GM04504 (cell line): ENCODE measurements at places on chromosomes 4 and X.

DNA sequence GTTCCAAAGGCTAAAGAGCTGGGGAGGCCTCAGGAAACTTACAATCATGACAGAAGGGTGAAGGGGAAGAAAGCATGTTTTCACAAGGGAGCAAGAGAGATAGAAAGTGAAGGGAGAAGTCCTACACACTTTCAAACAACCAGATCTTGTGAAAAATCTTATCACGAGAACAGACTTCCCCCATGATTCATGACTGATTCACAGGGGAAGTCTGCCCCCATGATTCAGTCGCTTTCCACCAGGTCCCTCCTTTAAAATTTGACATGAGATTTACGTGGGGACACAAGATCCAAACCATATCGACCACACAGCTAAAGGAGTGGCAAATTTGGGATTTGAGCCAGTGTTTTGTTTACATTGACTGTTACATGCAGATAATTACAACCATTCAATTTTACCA lies 971.1 kb upstream of the HS3ST1 start:
- DNase-seq = no peak

DNA sequence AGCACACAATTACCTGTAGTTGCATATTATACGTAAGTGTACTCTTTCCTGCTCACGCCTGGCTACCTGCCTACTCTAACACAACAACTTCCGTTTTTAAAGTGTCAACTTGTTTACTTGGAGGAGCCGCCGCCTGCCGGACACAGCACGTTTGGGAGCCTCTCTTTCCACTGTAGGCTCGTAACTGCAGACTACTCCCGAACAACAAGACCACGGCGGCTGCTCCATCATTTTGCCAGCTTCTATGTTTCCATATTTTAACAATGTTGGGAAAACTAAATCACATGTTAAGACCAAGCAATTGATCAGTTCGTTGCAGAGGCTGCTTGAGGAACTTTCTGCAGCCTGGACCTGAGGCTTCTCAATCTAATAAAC lies 841 bp downstream of the MTNR1A start:
- DNase-seq = no peak

DNA sequence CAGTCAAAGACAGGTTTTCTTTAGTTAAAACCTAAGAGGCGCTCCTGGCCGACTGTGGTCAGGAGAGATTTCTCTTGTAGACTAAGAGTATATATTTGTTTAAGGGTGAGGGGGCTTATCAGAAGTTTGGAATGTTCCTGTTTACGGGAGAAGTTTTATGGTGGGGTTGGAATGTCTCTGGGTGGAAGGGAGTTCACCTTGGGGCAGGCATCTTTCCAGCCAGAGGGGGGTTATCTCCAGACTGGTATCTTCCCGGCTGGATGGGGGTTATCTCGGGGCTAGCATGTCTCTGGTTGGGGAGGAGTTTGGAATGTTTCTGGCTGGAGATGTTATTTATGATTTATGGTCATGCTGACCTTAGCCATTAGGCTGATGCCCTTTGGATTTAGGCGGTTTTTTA lies 116.0 kb downstream of the COX7B2 start:
- DNase-seq = no peak

DNA sequence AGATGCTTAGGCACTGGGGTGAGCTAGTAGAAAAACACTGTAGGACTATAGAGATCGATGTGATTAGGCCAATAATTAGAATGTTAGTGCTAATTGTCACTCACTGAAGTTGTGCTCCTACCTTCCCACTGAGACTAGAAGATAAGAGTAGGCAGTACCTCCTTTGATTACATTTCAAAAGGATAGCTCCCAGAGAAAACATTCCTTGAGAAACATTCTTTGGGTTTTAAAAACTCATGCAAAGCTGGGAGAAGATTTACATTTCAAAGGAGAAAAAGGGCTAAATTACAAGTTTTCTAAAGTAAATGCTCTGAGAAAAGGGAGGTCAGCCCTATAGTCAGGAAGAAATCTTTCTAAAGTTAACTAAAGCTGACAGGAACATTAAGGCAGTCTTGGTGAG lies 860.3 kb upstream of the NDST4 start:
- no peak for DNase-seq

- DNase-seq = peak; percentile 68
These were observed 52.8 kb downstream of the PDLIM5 start for GRCh38 chr4:94504545-94504944.

DNA sequence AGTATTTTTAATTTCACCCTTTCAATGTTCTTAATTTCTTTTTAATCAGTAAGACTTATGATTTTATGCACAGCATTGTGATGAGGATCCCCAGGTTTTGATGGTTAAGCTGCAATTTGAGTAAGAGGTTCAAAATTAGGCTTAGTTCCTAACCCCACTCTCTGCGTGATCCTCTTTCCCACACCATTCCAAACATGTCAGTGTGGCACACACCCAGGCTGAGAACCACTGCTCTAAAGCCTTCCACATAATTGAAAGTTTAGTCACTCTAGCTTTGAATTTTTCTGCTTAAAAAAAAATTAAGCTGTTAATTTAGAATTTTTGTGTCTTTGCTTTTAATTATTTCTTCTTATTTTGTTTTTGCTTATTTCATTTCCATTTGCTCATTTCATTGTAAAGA lies 68.8 kb upstream of the SLC7A11 start:
- DNase-seq = peak; percentile 64

GRCh38 chr4:40462326-40462725 lies 127.2 kb downstream of the CHRNA9 start:
- no peak for DNase-seq

DNA sequence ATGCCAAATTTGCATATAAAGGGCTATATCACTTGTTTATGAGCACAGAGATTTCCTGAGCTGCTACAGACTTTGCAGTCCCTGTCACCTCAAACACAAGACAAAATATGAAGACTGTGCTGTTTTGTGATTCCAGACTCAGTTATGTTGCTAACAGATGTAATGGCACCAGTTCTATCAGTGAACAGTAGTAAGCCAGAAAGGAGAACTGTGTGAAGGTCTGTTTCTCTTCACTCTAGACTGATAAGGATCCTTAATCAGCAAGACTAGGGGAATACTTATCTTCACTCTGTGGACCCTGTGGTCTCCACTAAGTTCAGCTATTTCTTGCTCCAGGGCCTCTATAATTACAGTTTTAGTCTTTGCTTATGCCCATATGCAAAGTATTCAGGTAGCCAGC lies 82.7 kb downstream of the ANXA5 start:
- DNase-seq = no peak

DNA sequence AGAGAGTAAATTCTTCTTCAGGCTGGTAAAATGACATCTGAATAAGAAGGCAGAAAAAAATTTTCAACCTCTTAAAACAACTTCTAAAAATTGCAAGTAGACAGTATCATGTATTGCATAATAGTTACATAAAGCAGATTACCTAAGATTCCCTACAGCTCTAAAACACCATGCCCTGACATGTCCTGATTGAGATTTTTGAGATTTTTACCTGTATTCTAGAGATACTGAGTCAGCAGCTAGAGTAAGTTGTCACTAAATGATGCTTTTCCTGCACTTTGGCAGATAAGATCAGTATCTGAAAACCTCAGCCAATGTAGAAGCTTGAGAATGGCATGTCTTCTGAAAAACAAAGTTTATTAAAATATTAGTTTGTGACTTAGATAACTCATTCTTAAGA lies 713.6 kb downstream of the CCSER1 start:
- DNase-seq = no peak

GRCh38 chr4:98609934-98610333 lies 48.5 kb downstream of the TSPAN5 start:
- no peak for DNase-seq

DNA sequence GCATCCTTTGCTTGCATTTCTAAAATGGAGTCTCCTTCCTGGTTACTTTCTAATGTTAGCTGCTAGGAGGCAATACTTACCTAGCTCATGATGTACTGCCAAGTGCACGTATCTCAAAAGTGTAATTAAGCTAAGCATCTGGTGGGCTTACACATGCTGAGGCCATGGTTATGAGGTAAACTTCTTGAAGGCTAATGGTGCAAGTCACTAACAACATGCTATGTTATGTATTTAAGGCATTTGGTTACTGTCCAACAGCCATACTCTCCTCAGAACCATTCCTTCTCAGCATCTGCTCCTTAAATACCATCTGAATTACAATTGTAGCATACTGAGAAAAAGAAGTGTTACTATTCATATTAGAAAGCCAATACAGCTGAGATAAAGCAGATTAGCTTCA lies 318.6 kb upstream of the BMP3 start:
- DNase-seq = no peak

DNA sequence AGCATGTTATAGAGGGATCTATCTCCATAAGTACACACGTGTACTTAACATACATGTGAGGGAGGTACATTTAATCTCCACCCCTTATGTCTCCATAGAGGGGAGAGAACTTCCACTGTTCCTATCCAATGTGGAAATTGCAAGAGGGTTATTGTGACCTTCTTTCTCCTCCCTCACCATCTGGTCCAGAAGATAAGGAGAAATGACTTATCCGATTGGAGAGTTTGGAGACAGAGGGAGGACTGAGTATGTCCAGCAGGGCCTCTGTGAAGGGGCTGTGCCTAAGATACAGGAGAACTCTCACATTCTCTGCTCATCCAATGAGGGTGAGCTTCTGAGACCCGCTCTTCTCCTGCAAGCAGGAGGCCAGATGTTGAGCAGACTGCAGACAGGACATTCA lies 113.1 kb downstream of the QDPR start:
- DNase-seq = no peak

DNA sequence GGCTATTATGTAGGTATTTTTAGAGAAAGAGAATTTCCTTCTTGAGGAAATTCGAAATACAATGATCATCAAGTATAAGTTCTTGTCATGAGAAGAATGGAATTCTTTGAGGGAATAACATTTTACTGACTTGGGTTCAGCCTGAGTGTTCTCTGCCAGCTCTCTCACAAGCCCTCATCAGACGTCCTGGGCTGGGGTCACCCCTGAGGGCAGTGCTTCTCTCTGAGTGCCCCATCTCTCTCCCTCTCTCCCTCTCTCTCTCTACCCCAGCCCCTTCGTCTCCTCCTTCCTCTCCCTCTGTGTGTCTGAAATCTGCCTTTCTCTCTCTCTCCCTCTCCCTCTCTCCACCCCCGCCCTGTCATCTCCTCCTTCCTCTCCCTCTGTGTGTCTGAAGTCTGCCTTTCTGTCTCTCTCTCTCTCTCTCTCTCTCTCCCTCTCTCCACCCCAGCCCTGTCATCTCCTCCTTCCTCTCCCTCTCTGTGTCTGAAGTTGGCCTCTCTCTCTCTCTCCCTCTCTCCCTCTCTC lies 241.7 kb upstream of the PSAPL1 start:
- no peak for DNase-seq

DNA sequence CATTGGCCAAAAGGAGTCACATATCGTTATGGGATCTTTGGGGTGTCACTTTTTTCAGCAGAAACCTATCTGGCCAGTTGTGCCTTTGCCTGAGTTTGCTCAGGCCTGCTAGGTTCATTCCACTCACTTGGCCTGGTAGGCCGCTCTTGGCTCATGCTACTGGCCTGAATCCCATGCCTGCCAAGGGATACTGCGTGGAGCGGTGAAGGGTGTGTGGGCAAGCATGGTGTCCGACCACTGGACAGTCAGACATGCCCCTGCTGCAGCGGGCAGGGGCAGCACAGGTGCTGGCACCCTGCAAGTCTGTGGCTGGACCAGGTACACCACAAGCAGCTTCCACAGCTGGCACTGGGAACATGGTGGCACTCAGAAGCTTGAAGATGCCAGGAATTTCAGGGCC lies 11.3 kb upstream of the PPM1K start:
- no peak for DNase-seq

GRCh38 chrX:11064276-11064675 lies 46.9 kb upstream of the HCCS start:
- no peak for DNase-seq

GRCh38 chr4:101851672-101852071 lies 61.1 kb downstream of the BANK1 start:
- no peak for DNase-seq

DNA sequence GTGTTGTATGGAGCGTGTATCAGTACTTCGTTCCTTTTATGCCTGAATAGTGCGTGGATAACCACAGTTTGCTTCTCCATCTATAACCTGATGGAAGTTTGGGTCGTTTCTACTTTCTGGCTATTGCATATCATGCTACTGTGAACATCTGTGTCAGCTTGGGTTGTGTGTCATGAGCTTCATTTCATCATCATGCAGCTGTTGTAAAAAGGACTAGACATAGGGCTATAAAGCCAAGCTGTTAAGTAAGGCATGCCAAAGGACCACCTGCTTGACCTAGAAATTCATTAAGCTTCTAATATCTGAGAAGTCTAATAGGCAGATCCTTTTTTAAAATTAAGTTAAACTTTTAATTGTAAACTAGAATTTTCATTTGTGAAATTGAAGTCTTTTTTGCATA lies 18.4 kb downstream of the SMS start:
- DNase-seq = no peak

DNA sequence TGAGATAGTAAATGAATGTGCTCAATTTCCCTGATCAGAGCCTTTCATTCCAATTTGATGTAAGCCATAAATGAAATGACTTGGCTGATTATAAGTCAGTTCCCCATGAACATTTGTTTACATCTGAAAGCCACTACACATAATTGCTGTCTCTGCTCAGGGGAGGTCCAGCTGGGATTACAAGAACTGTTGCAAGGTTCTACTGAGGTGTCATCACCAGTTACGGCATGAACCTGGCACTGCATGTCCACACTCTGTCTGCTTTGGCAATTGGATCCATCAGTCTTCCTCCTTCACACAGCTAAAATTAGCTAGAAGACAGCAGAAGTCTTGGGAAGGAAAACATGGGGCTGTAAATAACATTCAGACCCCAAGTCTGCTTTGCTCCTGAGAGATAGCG lies 12.8 kb upstream of the MBNL3 start:
- DNase-seq = no peak
